HepG2 (cell line): ENCODE measurements at places on chromosomes 1 and 21.
A peak's percentile ranks its signal among the peaks of the same experiment; 100 is the strongest.

DNA sequence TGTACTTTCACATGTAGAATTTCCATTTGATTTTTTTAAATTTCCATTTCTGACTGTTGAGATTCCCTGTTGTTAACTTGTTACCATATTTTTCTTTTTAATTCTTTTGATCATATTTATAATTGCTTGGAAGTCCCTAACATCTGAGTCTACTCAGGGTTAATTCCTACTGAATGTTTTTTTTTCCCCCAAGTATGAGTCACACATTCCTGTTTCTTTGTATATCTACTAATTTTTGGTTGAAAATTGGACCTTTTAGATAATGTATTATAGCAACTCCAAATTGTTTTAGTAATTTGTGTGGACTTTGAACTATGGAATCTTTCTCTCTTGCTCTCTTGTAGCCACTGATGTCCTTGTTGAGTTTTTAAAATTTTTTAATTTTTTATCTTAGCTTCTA, 54.6 kb downstream of the STXBP3 start:
- peaks cover 4% of the 10 kb centered on the region for H3K36me3 ChIP-seq
- H3K27ac ChIP-seq, result no peak overlapping the region
- H3K4me1 ChIP-seq, result peaks cover 18% of the 10 kb centered on the region

GRCh38 chr21:46662367-46662654, 26.8 kb downstream of the PRMT2 start:
- H3K36me3 ChIP-seq, result peaks cover 4% of the 10 kb centered on the region; the same call in 1 of the 2 replicates
- peaks cover 5% of the 10 kb centered on the region for H3K4me1 ChIP-seq
- no peak overlapping the region for H3K4me3 ChIP-seq
- H3K27ac ChIP-seq, result no peak overlapping the region
- H3K27me3 ChIP-seq, result no peaks in the 10 kb centered on the region; the same call in 1 of the 2 replicates

GRCh38 chr1:198119906-198120305, 36.9 kb upstream of the NEK7 start:
- H3K36me3 ChIP-seq, result no peaks in the 10 kb centered on the region
- no peak overlapping the region for H3K4me3 ChIP-seq
- H3K4me1 ChIP-seq, result no peaks in the 10 kb centered on the region

- no peak overlapping the region for H3K27ac ChIP-seq
- H3K27me3 ChIP-seq, result peaks cover 14% of the 10 kb centered on the region; the same call in 1 of the 3 replicates
- DNase-seq, result peak; percentile 30
Measured at GRCh38 chr1:203673550-203674411, 47.1 kb downstream of the ATP2B4 start.

- no peaks in the 10 kb centered on the region for H3K4me1 ChIP-seq
- no peak overlapping the region for H3K27ac ChIP-seq
- H3K36me3 ChIP-seq, result no peaks in the 10 kb centered on the region
Measured at GRCh38 chr1:175628548-175629317, 114.7 kb downstream of the TNR start.

DNA sequence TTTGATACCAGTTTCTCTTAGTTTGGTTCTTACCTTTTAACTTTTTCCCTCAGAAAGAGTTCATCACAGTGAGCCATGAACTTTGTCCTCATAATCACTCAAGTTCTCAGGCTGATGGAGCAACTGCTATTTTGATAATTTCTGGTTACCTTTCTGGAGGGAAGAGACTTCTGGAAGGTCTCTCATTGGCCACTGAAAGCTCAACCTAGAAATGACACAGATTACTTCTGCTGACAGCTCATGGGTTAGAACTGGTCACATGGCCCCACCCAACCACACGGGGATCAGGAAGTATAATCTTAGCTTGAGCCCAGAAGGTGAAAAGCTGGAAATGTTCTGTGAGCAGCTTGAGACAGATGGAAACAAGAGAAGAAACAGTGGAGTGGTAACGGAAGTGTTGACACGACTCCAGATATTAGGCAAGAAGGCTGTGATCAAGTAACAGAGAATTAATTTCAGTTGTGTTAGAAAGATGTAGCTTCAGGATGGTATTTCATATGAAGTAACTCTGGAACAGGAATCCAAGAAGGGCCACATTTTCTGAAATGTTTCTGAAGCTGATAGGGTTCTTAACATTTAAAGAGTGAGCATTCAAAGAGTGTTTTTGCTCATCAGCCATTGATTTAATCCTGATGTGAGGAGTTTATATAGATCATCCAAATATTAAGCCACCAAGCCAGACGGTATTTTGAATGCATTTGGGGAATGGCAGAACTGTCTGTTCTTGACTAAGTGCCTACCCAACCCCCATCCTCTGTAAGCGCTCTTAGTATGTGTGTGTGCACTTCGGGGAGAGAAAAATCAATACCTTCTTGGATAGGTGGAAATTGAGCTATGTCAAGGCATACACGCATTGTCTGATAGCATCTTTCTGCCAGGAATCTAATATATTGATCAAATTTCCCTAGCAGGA, 21.9 kb upstream of the XPR1 start:
- DNase-seq, result no peak
- H3K4me3 ChIP-seq, result no peak overlapping the region
- H3K27me3 ChIP-seq, result 0 out of 3 replicates have a peak, but pooled peaks cover 3% of the 10 kb centered on the region
- peaks cover 16% of the 10 kb centered on the region for H3K4me1 ChIP-seq
- H3K27ac ChIP-seq, result no peak overlapping the region

GRCh38 chr1:184366997-184367396, 19.8 kb upstream of the C1orf21 start:
- DNase-seq, result no peak
- H3K27ac ChIP-seq, result no peak overlapping the region
- no peaks in the 10 kb centered on the region for H3K36me3 ChIP-seq
- no peaks in the 10 kb centered on the region for H3K4me1 ChIP-seq
- H3K4me3 ChIP-seq, result no peak overlapping the region

- DNase-seq, result no peak
- no peak overlapping the region for H3K27ac ChIP-seq
- no peak overlapping the region for H3K4me3 ChIP-seq
- H3K27me3 ChIP-seq, result no peaks in the 10 kb centered on the region
- no peaks in the 10 kb centered on the region for H3K36me3 ChIP-seq
Measured at GRCh38 chr21:39479164-39479813, 27.5 kb downstream of the SH3BGR start.

DNA sequence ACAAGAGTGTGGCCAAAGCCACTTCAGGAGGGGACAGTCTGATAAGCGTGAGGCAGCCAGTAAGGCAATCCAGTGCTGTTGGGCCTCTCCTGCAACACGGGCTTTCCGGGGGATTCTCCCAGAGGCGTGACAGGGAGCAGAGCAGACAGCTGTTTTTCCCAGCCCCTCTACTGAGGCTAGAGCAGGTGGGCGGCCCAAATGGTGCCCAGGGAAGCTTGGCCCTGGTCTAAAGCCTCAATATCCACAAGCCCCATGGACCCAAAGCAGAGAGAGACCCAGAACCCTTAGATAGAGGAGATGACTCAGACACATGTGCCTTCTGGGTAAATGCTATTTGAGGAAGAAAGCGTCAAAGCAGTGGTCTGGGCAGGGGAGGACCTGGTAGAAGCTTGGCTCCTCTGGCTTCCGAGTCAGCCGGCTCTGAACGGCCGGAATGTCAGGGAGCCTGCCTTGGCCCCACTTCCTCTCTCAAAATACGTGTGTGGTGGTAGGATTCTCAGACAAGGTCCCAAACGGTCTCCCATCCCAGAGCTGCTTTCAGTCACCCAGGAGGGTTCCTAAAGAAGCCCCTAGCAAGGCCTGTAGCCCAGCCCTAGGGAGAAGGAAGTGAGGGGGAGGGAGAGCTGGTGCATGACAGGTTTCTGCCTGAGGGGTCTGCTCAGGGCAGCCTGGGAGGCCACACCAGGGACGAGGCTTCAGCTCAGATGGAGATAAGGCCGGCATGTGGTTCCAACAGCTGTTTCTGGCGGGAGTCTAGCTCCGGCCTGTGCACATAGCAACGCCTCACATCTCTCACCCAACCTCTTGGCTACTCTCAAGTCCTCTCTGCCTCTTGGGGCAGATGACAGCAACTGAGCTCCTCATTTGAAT, 28.8 kb downstream of the PIK3C2B start:
- no peak overlapping the region for H3K4me3 ChIP-seq

- H3K27me3 ChIP-seq, result no peaks in the 10 kb centered on the region
- no peak for DNase-seq
- no peaks in the 10 kb centered on the region for H3K4me1 ChIP-seq
- H3K4me3 ChIP-seq, result no peak overlapping the region
- H3K27ac ChIP-seq, result no peak overlapping the region
Measured at GRCh38 chr1:100502052-100502792, 35.7 kb upstream of the GPR88 start.

DNA sequence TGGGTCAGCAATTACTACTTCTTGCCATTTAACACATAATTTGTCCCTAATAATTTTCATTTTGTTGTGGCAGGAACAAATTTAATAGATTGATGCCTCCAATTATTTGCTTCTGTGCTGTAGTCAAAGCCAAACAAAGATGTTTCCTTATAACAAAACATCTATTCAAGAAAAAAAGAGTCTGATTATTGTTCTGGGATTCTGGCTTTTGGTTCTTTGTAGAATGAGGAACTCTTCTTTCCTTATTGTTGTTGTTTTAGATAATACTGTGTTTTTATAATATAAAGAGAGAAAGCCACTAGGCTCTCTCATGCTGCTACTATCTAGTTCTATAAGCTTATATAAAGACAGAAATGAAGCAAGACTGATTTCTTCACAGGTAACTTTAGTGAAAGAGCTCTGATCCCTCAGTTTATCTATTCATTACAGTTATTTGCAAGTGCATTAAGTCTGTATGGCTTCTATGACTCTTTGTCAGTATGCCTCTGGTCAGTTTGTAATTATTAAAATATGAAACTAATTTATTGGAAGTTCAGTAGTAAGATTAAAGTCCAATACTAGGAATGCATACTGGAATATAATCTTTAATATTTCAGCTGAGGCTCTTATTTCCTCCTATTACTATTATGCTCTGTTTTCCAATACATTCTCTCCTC, 37.4 kb downstream of the PRKACB start:
- no peak overlapping the region for H3K27ac ChIP-seq
- H3K4me3 ChIP-seq, result no peak overlapping the region
- no peaks in the 10 kb centered on the region for H3K36me3 ChIP-seq
- DNase-seq, result no peak
- H3K27me3 ChIP-seq, result no peaks in the 10 kb centered on the region

DNA sequence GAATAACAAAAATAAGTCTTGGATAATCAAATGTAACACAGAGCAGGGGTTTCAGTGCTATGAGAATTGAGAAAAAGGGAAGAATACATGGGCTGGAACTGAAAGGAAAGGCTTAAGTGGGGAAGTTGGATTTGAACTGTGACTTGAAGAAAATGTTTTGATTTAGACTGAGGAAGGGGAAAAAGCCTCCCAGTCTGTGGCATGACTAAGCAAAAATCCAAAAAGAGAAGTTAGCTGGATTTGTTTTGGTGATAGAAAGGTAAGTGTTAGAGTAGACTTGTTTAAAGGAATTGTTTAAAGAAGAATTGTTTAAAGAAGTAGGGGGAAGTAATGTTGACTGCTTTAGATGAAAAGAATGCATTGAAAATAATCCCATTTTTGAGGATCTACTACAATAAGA, 46.0 kb downstream of the KCNK2 start:
- H3K27me3 ChIP-seq, result no peaks in the 10 kb centered on the region
- H3K27ac ChIP-seq, result no peak overlapping the region
- no peaks in the 10 kb centered on the region for H3K4me1 ChIP-seq
- H3K36me3 ChIP-seq, result no peaks in the 10 kb centered on the region

DNA sequence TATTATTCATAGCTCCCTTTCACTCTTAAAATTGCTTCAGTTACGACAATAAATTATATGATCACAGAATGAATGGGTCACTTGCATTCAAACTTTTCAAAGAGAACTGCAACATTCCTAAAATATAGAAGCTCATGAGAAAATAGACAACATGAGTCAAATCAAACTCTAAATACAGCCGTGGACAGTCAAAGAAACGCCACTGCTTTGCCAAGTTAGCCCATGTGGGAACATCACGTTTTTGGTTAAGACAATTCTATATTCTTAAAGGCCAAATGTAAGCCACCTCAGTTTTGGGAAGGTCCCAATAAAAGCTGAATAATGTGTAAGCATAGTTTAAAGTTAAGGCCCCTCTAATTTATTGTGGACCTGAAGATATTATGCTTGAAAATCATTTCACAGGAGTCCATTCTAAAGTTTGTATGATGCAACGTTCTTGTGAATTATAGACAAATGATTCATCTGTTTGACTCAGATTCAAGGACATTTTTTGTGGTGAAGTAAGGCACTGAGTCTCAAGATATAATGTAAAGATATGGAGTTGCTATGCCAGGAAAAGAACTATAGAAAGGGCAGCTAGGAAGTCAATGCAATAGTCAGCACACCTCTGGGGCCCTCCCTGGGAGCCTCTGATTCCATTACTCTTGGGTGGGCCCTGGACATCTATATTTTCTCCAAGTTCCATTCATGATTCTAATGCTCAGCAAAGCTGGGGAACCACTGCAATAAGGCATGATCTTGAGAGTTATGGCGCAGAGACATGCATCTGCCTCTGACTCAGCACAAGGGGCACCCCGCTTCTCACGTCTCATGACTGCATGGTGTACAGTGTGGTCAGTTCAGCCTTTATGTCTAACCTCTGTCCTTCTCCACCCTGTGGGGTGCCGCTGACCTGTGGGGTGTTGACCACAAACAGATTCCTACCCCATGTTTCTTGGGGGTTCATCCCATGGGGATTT, 33.9 kb downstream of the ETS2 start:
- H3K27ac ChIP-seq, result no peak overlapping the region
- no peaks in the 10 kb centered on the region for H3K27me3 ChIP-seq
- DNase-seq, result no peak
- peaks cover 33% of the 10 kb centered on the region for H3K4me1 ChIP-seq
- H3K4me3 ChIP-seq, result no peak overlapping the region

- no peak overlapping the region for H3K27ac ChIP-seq
- H3K27me3 ChIP-seq, result peaks cover 2% of the 10 kb centered on the region
- no peaks in the 10 kb centered on the region for H3K4me1 ChIP-seq
Measured at GRCh38 chr1:77350012-77350770, 68.4 kb downstream of the AK5 start.

DNA sequence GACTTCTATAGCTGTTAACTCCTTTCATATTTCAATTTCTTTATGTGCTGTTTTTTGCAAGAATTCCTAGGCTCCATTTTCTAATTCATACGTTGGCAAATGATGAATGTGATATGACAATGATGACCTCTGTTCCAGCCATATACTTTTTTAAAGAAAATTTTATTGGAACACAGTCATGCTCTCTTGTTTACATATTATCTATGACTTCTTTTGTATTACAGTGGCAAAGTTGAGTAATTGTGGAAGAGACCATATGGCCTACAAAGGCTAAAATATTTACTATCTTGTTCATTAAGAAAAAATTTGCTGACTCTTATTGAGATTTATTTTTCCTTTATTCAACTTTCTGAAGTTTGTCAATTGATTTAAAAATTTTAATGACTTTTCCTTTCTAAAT, 7.1 kb downstream of the IFI44L start:
- no peaks in the 10 kb centered on the region for H3K27me3 ChIP-seq
- H3K36me3 ChIP-seq, result no peaks in the 10 kb centered on the region
- DNase-seq, result no peak
- no peak overlapping the region for H3K4me3 ChIP-seq
- no peak overlapping the region for H3K27ac ChIP-seq
